ENCODE measurements at places on chromosomes 13 and 19.
A peak's percentile ranks its signal among the peaks of the same experiment; 100 is the strongest.

DNA sequence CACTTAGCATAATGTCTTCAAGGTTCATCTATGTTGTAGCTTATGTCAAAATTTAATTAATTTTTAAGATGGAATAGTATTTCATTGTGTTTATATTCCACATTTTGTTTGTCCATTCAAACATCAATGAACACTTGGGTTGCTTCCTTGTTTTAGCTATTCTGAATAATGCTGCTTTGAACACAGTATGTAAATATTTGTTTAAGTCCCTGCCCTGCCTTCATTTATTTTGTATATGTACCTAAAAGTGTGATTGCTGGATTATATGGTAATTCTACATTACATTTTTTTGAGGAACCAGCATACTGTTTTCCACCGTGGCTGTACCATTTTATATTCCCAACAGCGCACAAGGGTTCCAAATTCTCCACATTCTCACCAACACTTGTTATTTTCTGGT lies 17.6 kb upstream of the SUCLA2 start:
- DNase-seq: no peak

- DNase-seq: no peak
These were observed 1.3 kb downstream of the ZNF175 start for GRCh38 chr19:51572410-51572809.

DNA sequence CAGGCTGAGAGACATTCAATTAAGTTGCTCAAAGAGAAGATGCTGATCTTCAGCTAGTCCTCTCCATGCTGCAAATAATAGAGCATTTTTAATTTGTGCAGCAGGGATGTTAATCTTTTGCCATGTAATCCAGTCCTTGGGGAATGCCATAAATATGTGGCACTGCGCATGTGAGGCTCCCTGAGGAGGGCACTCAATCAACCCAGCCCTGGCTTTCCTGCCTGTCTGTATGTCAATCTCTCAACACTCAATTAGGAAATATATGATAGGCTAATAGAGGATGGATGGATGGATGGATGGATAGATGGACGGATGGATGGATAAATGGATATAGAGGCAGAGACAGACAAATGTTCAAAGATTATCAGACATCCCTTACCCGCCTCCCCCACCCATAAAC lies 31.6 kb upstream of the POP4 start:
- DNase-seq: no peak

GRCh38 chr13:84654654-84655275 lies 772.5 kb upstream of the SLITRK1 start:
- no peak for DNase-seq

GRCh38 chr13:101655435-101655834 lies 203.0 kb downstream of the ITGBL1 start:
- DNase-seq: no peak

DNA sequence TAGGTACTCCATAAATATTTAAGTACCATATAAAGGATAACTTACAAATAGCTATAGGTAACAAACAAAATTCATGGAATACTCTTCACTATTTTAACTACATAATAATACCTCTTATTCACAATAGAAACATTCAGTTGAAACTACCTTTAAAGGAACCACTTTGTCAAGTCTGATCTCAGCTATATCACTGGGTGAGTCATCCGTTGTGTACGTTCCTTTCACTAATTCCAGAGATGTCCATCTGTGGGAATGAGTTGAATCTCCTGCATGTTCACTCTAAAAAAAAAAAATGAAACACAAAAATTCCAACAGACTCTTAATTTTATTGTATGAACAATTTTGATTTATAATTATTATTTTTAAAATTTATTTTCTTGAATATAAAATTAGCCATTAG lies 149.4 kb upstream of the FBXL3 start:
- no peak for DNase-seq

- no peak for DNase-seq
These were observed 60.1 kb upstream of the MYCBP2 start for GRCh38 chr13:77386880-77387606.

GRCh38 chr19:35851213-35852028 lies 883 bp downstream of the NPHS1 start:
- DNase-seq: no peak

GRCh38 chr13:59197397-59197796 lies 966.3 kb downstream of the DIAPH3 start:
- no peak for DNase-seq

GRCh38 chr13:113875837-113876281 lies 12.0 kb upstream of the GAS6 start:
- no peak for DNase-seq

DNA sequence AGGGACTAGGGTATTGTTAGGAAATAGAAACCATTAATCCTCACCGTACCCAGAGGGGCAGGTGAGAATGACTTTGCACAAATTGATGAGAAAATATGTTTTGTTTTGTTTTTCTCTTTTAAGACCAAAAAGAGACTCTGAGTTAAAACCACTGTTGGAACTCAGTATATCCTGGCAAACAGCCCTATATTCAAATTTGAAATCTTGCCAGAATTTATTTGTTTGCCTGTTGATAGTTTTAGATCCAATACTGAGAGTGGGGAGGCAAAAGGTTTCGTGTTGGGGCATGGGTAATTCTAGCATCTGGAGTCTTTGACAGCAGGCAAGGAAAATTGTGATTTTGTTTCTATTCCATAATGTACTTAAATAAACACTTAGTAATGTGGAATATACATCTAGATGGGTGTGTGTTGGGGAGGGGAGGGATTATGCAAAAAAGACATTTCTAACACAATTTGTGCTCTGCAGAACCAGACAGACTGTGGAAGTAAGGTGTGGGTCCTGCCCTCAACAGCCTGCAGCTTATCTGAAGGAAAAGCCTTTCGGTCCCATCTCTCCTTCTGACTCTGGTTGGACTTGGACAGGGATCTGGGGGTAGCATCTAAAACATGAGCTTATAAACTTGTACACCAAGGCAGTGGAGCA lies 190.7 kb downstream of the OXGR1 start:
- DNase-seq: no peak

- no peak for DNase-seq
These were observed 22.3 kb upstream of the DPP9 start for GRCh38 chr19:4745986-4746385.

DNA sequence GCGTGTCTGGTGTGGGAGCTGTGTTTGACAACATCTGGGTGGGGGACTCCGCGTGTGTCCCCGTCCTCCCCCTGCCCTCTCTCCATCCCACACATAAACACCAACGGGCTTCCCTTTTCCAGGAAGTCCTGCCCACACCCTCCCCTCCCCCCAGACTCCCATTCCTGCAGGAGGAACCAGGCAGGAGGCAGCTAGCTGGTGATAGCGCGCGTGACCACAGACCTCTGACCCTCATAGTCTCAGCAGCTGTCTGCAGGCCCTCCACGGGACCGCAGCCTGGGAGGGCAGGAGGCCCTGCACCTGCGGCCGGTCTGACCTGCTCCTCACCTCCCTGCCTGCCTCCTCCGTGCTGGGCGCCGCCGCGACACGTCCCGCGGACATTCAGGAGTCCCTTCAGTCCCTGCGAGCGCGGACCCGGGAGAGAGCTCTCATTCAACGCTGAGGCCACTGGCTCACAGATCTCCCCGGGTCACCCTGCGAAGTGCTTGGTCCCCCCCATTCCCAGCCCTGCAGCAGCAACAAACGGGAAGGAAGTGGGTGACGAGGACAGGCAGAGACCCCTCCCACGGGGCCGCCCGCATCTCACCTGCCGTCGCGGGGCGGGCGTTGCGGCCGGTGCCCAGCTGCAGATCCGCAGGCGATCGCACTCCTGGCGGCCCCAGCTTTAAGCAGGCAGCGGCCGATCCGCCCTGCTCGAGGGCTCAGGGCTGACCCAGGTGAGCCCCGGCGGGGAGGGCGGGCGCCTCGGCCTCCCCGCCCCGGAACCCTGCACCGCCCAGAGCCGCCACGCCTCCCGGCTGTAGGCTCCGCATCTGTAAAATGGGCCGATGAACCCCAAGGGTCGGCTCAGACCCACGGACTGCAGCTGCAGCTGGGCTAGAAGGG lies 1.1 kb upstream of the ACP5 start:
- peak; percentile 26 for DNase-seq

DNA sequence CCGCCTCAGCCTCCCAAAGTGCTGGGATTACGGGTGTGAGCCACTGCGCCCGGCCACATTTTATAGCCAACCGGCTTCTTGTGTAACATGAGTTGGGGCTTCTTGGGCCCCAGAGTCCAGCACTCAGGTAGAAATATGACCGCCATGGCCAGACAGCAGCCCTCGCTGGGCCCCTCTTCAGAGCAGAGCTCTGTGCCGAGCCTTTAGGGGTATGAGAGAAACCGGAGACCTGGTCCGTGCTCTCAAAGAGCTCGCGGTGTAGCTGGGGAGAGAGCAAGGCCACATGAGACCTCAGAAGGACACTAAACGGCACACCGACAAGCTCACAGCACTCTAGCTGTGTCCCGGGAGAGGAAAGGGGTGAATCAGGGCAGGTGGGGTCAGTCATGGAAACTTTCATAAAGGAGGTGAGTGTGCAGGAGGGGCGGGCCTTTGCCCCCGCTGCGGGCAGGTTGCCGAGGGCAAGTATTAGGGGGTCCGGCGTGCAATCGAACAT lies 15.8 kb downstream of the ACTN4 start:
- no peak for DNase-seq

DNA sequence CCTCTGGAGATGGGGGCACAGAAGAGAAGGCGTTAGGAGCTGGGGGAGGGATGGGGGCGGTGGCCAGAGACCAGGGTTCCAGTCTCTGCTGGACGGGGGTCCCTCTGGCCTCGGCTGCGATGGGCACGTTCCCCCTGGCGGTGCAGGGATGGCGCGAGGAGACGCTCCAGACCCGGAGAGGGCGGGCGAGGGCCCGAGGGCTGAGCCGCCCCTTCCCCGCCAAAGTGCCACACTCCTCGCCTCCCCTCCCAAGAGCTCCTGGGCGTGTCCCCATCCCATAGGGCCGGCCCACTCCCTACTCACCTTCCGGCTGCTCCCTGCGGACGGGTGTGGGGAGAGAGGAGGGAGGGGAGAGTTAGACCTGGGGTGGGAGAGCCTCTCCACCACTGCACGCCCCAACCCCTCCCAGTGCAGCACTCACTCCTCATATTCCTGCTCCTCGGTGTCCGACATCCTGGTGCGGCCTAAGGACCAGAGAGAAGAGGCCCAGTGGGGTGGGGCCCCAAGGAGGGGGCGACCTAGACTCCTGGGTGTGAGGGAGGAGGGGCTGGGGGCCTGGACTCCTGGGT lies 2.2 kb downstream of the TNNT1 start:
- peak; percentile 50 for DNase-seq

DNA sequence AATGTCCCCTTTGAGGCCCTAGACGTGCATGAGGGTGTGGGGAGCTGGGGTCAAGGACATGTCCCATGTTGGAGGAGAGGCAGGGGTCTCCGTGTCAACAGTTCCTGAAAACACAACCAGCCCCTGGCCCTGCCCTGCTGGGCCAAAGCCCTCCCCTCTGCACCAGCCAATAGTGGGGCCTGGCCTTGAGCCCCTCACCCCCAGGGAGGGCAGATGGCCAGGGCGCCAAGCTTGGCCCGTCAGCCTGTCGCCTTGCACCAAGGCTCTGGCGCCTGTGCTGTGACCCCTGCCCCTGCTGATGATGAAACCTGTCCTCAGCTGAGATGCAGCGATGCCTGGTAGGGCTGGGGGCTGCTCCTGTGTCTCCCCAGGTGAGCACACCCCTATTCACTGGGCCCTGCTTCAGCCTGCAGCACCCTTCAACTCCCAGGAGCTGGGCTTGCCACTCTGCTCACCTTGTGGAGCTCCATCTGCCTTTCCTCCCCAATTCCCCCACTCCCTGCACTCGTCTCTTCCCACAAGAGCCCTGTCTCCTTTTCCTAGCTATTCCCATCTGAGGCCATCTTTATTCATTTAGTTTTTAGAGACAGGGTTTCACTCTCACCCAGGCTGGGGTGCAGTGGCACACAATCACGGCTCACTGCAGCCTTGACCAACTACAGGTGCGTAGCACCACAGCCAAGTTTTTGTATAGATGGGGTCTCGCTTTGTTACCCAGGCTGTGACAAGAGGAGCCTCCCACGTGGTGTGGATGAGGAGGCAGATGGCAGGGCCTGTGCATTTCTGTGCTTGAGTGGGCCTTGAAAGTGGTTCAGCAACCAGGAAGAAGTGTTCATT lies 2.1 kb upstream of the HAMP start:
- DNase-seq: no peak

DNA sequence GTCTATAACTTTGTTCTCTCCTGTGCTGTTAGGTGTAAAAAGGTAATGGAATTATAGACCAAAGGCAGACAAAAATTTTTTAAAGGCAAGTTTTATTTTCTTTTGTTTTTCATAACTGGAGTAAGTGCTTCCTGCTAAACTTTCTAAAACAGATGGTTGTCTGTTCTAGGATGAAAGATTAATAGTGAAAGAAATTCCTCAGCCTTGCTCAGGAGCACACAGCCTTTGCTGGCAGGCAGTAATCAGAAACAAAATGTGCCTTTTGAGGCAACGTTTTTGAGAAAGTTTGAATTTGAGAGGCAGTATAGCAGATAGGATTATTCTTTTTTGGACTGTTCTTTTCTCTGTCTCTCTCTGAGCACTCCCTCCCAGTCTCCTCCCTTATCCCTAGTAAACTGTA lies 2749.5 kb downstream of the PCDH9 start:
- DNase-seq: no peak

DNA sequence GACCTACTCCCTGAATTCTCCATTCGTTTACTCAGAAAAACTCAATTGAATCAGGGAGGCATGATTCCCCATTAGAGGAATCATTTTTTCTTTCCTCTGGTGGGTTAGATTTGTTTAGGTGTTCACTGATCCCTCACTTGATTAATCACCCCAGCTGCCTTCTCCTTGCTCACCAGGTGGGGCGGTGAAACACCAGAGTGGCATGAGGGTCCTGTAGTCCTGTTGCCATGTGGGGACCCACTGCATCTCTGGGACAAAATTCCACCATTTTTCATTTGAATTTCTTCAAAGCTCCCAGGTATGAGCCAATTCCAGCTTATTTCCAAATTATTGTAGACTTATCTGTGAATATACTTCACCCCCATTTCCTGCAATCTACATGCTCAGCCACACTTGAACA lies 462.7 kb upstream of the ZNF507 start:
- no peak for DNase-seq

DNA sequence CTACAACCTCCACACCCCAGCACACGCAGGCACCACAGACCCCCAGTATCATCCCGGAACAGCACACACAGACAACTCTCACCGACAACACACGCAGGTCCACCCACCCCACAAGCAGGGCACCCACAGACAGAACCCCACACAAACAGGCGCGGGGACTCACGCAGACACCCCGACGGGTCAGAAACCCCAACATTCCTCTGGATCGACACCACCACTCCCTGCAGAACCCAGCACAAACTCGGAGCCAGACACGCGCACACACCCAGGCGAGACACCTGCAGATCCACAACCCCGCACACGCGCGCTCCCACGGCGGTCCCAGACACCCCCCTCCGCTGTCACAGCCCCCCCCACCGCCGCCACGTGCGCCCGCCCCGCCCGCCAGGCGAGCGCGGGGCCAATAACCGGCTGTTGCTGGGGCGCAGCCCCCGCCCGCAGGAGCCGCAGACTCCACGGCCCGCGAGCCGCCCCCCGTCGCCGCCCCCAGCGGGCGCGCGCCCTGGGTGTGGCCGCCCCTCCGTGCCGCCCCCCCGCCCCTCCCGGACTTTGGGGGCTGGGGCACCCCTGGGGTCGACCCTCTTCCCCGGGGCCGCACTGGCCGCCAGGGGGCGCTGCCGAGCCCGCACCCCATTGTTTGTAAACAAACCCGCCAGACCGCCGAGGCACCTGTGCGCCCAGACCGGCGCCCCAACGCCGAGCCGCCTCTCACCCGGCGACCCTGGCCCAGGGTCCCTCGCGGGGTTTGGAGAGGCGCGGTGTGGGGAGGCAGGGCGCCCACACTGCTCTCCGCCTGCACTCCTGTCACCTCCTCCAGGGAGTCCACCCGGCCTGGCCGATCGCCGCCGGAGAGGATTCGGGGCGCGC lies 712 bp downstream of the BBC3 start:
- DNase-seq: no peak

GRCh38 chr13:37811441-37811840 lies 58.1 kb downstream of the TRPC4 start:
- no peak for DNase-seq
